ENCODE measurements at places on chromosomes 3 and 15.

- no peak for DNase-seq
Measured at GRCh38 chr15:36722555-36722954, 143.1 kb downstream of the CDIN1 start.

GRCh38 chr3:149706905-149707304 lies 45.4 kb downstream of the COMMD2 start:
- no peak for DNase-seq

DNA sequence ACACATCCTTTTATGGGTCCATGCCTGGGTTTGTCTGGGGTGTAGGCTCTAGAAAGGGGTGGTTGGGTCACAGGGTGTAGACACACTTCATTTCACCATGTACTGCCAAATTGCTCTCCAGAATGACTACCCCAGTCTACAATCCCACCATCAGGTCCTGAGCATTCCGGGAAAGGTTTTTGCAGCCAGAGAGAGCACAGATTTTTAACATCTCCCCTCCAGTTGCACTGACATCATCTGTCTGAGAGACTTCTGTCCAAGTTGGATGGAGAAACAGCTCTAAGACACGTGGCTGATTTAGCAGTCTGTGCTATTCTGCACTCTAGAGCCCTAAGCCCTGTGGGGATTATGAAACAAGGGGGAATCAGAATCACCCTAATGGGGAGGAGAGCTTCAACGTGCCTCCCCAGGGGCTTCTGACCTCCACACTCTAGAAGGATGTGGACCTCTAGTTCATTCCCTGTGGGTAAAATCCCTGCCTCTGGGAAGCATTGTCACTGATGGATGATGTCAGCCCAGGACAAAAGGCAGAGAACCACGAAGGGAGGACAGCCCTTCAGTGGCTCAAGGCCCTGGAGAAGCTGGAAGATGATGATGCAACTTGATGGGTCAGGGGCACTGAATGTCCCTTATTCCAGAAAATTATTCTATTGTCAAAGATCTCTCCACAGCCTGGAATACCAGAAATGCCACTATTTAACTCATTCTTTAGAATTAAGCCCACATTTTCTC lies 71.5 kb downstream of the CD200R1L start:
- DNase-seq: no peak

- DNase-seq: no peak
Measured at GRCh38 chr3:107798381-107798780, 275.6 kb downstream of the BBX start.

GRCh38 chr15:69194025-69194827 lies 33.8 kb downstream of the GLCE start:
- no peak for DNase-seq

Data from transverse colon (tissue), 4 donors.